ENCODE measurements at places on chromosomes 7 and 10.

DNA sequence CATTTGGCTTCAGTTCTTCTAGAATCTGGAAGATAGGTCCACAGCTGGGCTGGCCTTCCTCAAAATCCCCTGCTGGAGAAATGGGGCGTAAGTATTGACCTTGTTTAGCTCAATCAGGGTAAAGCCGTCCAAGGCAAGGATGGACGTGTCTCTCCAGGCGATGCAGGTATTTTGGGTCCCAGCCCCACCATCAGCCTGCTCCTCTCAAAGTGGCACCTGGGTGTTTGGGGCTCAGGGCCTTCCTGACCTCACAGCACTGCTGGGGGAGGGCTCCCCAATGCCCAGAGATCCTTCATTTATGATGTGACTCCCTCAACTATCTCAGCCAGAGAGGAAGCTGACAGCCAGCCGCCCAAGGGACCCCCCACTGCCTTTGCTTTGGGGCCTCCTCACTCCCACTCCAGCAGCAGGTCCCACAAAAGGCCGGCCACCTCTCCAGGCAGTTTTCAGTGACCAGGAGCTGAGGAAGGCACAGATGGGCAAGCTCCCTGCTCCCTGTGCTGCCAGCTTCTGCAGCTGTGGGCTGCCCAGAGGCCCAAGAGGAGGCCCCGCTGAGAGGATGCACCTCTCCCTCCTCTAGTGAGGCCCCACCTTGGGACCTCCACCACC lies 140.0 kb upstream of the TCERG1L start:
- DNase-seq = no peak

DNA sequence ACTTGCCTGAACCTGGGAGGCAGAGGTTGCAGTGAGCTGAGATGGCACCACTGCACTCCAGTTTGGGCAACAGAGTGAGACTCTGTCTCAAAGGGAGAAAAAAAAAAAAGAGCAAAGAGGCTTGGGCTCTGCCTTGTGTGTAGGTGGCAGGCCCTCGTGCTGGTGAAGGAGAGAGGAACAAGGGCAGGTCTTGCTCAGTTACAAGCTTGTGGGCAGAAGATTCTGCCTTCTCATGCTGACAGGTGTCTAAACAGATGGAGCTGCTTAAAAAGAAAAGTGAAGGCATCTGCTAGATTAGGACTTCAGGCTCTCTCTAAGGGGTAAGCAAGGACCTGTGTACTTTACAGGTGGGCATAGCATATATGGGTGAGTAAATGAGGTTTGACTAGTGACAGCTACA lies 65.5 kb upstream of the TRIM8 start:
- no peak for DNase-seq

DNA sequence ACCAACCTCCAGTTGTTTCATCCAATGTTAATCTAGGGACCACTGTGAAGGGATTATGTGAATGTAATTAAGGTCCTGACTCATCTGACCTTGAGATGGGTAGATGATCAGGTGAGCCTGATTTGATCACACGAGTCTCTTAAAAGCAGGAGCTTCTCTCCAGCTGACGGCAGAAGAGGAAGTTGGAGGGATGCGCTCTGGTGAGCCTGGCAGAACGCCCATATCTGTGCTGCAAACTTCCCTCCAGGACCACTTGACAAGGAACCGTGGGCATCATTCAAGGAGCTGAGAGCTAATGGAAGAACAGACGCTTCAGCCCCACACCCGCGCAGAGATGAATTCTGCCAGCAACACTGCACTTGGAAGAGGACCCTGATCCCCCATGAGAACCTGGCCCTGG lies 642.4 kb downstream of the TNS3 start:
- no peak for DNase-seq

DNA sequence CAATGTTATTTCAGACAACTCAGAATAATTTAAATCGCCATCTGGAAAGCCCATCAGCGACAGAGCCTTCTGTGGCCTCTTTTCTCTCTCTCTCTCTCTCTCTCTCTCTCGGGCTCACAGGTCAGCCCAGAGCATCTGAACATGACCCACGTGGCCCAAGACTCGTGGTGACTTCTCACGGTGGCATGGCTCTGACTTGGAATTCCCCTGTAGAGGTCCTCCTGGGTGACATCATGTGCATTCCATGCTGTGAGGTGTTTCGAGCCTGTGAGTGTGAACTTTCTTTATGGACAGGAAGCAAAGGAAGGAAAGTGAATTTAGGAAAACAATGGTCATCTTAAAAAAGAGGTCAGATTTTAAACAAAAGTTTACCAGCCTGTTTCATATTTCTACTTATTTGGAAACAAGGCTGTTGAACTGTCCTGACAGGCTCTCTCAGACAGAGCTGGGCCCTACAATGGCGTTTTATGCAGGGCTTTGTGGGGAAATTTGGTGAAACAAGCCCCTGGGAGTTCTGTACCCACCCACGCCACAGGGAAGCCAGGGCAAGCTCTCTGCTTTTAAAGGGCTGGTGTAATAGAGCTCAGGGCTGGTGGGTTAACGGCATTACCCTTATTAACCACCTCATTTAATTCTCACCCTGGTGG lies 359.7 kb upstream of the ZNF32 start:
- DNase-seq = no peak

GRCh38 chr7:79091661-79092060 lies 361.8 kb downstream of the MAGI2 start:
- DNase-seq = no peak

DNA sequence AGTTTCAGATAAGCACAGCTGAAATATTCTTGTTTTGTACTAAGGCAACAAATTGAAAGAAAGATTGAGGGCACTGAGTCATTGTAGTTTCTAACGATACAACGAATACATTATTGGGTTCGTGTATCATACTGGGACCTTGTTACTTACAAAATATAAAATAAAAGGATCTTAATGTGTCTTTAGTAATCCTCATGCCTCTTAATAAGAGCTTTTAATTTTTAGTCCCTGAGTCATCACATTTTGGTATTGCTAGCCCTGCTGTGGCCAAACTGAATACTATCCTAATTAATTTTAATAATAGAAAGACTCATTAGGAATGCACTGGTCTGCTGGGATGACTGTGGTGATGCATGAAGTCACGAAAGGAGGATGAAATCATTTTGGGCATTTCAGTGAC lies 309.7 kb downstream of the EXOC4 start:
- DNase-seq = no peak

DNA sequence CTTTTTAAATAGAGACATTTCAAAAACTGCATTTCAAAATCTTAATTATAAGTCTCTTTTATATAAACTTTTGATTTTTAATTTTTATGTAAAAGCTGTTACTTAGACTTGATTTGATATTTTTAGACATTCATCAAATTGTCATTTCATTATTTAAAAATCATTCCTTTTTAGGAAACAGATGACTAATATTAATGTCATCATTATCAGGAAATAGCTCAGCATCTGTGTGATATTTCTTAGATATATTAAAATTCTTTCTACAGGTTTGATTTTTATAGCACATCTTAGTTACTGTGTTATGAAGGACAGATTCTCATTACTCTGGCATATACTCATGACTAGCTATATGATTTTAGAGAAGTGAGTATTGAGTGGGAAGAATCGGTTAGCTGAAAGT lies 17.2 kb downstream of the RUNDC3B start:
- no peak for DNase-seq

All from pancreas (tissue), 10 donors.